Activated CD8-positive, alpha-beta T cell treated with anti-CD3 and anti-CD28 coated beads, Interleukin-2, amount 10 ng/mL, durations not matched to agents 7 days and 5 days (primary cell): ENCODE measurements at places on chromosomes 7 and 10. TPM values are rescaled to one million over a fixed set of nuclear protein-coding genes. Genes with fewer than 3 reads are reported as not detected.

- peak overlapping the region; percentile 91 for H3K27ac ChIP-seq
- H3K36me3 ChIP-seq, result peaks cover 88% of the 10 kb centered on the region
- peak overlapping the region; percentile 91 for H3K4me3 ChIP-seq
- DNase-seq, result peak; percentile 48
- H3K27me3 ChIP-seq, result no peaks in the 10 kb centered on the region
These were observed 13.4 kb downstream of the HNRNPF start for GRCh38 chr10:43395571-43396060.

DNA sequence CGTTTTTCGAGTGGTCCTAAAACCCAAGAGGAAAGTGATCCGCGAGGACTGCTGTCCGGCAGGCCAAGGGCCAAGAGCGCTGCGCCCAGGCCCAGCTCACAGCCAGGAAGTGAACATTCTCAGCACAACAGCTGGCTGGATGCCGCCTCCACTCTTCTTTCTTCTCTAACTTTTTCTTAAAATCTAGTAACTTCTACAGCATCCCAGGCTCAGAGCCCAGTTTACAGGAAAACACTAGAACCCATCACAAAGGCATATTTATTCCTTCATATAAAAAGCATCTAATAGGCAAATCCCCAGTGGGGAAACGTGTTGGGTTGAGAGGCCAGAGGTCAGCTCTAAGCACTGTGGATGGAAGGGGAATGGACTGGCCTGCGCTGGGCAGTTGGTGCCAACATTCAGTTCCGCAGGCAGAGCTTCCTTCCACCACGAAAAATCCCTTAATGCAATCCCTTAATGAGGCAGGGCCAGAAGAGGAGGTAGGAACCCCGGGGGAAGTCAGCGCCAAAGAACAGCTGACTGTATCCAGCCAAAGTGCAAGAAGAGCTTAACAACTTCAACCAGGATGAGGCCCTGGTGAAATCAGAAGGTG lies 74.8 kb downstream of the ZRANB1 start:
- H3K36me3 ChIP-seq, result no peaks in the 10 kb centered on the region
- no peak for DNase-seq
- H3K4me1 ChIP-seq, result peaks cover 12% of the 10 kb centered on the region
- peaks cover 18% of the 10 kb centered on the region for H3K27me3 ChIP-seq
- H3K4me3 ChIP-seq, result no peak overlapping the region

Gene CPA4
- total RNA-seq, result not detected

Gene FAM241B
- total RNA-seq, result 6.1 TPM
